ENCODE measurements at places on chromosomes 7 and 10. TPM values are rescaled to one million over a fixed set of nuclear protein-coding genes. Genes with fewer than 3 reads are reported as not detected.

DNA sequence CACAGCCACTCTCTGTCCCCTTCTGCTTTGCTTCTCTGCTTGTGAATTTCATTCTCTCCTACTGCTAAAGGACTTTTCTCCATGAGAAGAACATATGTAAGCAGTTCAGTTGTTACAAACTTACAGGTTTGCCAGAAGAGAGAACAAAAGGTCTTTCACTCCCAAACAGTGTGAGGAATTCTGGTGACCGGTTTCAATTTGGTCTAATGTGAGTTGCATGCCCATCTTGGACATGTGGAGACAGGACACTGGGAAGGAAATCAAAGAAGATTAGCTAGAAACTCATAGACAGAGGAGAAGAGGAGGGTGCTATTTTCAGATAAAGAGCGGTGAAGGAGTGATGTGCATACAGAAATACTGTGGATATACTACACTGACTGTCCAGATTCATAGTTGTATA is 209.5 kb upstream of the INHBA start:
- H3K27me3 ChIP-seq: no peaks in the 10 kb centered on the region
- H3K27ac ChIP-seq: no peak overlapping the region
- H3K4me1 ChIP-seq: no peaks in the 10 kb centered on the region
- H3K36me3 ChIP-seq: no peaks in the 10 kb centered on the region
- no peak overlapping the region for H3K4me3 ChIP-seq
- DNase-seq: no peak

DNA sequence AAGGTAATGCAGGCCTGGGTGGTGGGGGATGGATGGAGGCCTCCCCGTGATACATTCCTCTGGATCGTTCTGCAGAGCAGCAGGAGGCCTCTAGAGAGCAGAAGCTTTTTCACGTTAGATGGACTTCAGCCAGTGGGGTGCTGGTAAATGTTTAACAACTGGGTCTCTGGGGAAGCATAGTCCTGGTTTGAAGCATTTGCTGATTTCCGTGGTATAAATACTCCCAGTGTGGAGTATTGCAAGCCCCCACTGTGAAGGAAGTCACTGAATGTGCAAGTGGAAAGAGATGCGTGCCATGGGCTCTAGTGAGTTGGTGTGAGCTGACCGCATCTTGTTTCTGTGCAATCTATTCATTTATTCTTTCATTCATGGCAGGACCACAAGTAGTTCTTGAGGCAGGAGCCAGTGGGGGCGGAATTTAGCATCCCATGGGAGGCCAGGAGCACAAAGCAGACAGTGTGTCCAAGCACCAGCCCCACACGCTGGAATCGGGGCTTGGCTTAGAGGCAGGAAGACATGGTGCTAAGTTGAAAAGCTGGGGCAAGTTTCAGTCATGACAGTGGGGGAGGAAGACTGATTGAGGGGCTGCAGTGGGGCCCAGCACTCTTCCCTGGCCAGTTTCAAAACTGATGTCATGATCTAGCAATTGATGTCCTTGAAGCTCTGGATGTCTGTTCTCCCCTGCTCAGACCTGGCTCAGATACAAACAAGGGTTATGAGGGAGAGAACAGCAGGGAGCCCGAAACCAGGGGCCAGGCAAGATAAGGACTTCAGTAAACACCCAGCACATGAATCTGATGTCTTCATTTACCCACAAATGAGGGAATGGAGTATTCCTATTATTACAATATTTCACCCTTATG is 280.9 kb upstream of the LYZL1 start:
- no peak overlapping the region for H3K4me3 ChIP-seq
- H3K27ac ChIP-seq: no peak overlapping the region
- H3K36me3 ChIP-seq: no peaks in the 10 kb centered on the region

DNA sequence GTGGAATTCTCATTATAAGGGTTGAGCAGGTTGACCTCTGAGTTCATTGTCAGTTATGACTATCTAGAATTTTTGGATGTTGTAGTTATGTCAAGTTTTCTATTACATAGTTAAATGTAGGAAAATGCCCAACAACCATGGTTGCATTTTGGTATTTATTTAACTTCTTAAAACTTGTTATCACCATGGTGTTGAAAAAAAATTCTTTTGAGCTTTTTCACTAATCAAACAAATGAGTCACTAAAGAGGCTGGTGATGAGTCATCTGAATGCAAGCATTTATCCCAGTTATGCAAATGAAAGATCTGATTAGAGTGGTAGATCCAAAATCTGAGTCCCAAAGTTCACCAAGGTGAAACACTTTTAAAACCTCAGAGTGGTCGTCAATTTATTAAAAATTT is 624.7 kb upstream of the IGFBP3 start:
- H3K4me3 ChIP-seq: no peak overlapping the region
- no peaks in the 10 kb centered on the region for H3K4me1 ChIP-seq
- no peaks in the 10 kb centered on the region for H3K36me3 ChIP-seq
- no peaks in the 10 kb centered on the region for H3K27me3 ChIP-seq
- no peak for DNase-seq

DNA sequence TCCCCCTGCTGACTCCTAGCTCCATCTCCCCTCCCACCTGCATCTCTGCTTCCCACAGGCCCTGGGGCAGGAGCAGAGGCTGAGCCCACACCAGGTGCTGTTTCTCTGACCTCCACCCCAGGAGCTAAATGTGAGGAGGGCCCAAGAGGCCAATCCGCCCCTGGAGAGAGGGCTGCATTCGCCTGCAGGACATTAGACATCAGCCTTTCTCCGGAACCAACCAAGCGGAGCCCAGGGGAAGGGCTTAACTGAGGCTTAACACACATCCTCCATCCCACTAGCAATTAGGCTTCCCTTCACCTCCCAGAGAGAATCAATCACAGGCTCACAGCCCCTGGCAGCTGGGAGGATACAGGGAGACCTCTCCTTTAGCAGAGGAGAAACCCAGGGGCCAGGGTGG is 50.5 kb downstream of the SH3PXD2A start:
- no peak overlapping the region for H3K4me3 ChIP-seq
- H3K36me3 ChIP-seq: peaks cover 4% of the 10 kb centered on the region
- H3K4me1 ChIP-seq: no peaks in the 10 kb centered on the region
- no peak overlapping the region for H3K27ac ChIP-seq

GRCh38 chr7:20233362-20233761 is 16.2 kb upstream of the MACC1 start:
- H3K4me1 ChIP-seq: no peaks in the 10 kb centered on the region
- no peak for DNase-seq
- H3K27ac ChIP-seq: no peak overlapping the region
- H3K36me3 ChIP-seq: no peaks in the 10 kb centered on the region
- H3K4me3 ChIP-seq: no peak overlapping the region

DNA sequence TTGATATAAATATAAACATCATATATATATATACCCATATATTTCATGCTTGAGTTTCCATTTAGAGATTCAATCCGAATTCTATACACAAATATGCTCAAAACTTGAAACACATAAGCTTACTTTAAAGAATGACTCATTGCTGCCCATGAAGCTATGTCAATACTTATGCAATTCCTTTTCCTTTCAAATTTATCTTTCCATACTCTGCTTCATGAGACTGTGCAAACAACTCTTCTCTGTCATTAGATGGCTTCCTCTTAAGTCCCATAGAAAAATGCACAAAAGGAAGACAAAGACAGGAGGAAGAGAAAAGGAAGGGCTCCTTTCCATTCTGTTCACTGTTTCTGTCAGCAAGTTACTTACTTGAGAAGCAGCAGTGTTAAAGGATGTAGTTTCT is 895.7 kb upstream of the SORCS1 start:
- H3K36me3 ChIP-seq: no peaks in the 10 kb centered on the region
- H3K27me3 ChIP-seq: no peaks in the 10 kb centered on the region
- H3K27ac ChIP-seq: no peak overlapping the region
- no peak overlapping the region for H3K4me3 ChIP-seq

GRCh38 chr7:22417349-22417748 is 60.4 kb upstream of the RAPGEF5 start:
- no peaks in the 10 kb centered on the region for H3K27me3 ChIP-seq
- H3K4me1 ChIP-seq: no peaks in the 10 kb centered on the region
- DNase-seq: no peak
- no peak overlapping the region for H3K4me3 ChIP-seq
- H3K27ac ChIP-seq: no peak overlapping the region

GRCh38 chr7:37109843-37110242 is 338.8 kb downstream of the ELMO1 start:
- H3K4me1 ChIP-seq: no peaks in the 10 kb centered on the region
- H3K27ac ChIP-seq: no peak overlapping the region
- H3K36me3 ChIP-seq: no peaks in the 10 kb centered on the region
- no peak for DNase-seq

- H3K27ac ChIP-seq: no peak overlapping the region
- H3K4me1 ChIP-seq: no peaks in the 10 kb centered on the region
- no peaks in the 10 kb centered on the region for H3K36me3 ChIP-seq
- no peak overlapping the region for H3K4me3 ChIP-seq
- no peak for DNase-seq
- H3K27me3 ChIP-seq: no peaks in the 10 kb centered on the region
Observed at GRCh38 chr7:70208236-70209063, 610.2 kb downstream of the AUTS2 start.

- no peak overlapping the region for H3K4me3 ChIP-seq
- DNase-seq: peak; percentile 71
- no peaks in the 10 kb centered on the region for H3K4me1 ChIP-seq
- no peaks in the 10 kb centered on the region for H3K27me3 ChIP-seq
- no peak overlapping the region for H3K27ac ChIP-seq
Observed at GRCh38 chr7:26307226-26307625, 15.6 kb downstream of the SNX10 start.

GRCh38 chr10:27100813-27101347 is 586 bp upstream of the ANKRD26 start:
- H3K4me3 ChIP-seq: peak overlapping the region; percentile 61
- no peaks in the 10 kb centered on the region for H3K4me1 ChIP-seq
- DNase-seq: no peak
- peak overlapping the region; percentile 95 for H3K27ac ChIP-seq

DNA sequence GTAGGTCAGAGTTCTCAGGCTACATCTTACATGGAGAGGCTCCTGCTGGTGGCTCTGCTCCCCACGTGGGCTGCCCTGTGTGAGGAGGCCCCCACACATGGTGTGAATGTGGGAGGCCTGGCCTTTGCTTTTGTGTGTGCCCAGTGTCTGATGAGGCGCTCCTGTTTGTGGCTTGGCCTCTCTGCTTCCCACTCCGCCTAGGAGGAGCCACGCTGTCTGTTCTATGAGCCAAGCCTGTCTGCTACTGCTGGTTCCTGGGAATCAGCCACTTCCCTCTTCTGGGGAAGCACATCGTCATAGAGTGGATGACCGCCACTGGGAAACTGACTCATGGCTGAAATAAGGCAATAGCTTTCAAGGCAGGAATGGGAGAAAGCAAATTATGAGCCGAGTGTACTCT is 87.1 kb downstream of the CYP26A1 start:
- H3K4me1 ChIP-seq: no peaks in the 10 kb centered on the region
- no peak overlapping the region for H3K27ac ChIP-seq
- no peaks in the 10 kb centered on the region for H3K27me3 ChIP-seq

GRCh38 chr10:58723966-58724365 is 211.3 kb downstream of the BICC1 start:
- H3K4me1 ChIP-seq: no peaks in the 10 kb centered on the region
- no peak overlapping the region for H3K27ac ChIP-seq
- no peaks in the 10 kb centered on the region for H3K27me3 ChIP-seq
- no peaks in the 10 kb centered on the region for H3K36me3 ChIP-seq
- no peak for DNase-seq

The CDNF gene
- total RNA-seq: 3.3 TPM

The POU6F2 gene
- 1.5 TPM for total RNA-seq

The FAM25G gene
- not detected for total RNA-seq

The GPRIN2 gene
- 0.67 TPM for total RNA-seq

The SEMA4G gene
- total RNA-seq: 4.0 TPM

The SPDYE2B gene
- not detected for total RNA-seq

The SAMD9 gene
- 2.3 TPM for total RNA-seq

The ZNF783 gene
- total RNA-seq: 3.7 TPM

The ADCYAP1R1 gene
- 3.1 TPM for total RNA-seq

The COL28A1 gene
- 1.5 TPM for total RNA-seq

Measured in right atrium auricular region (tissue), 2 donors.